ENCODE measurements at places on chromosomes 2 and 18.

- DNase-seq: no peak
These were observed 57.9 kb downstream of the SNORC start for GRCh38 chr2:232927793-232928550.

DNA sequence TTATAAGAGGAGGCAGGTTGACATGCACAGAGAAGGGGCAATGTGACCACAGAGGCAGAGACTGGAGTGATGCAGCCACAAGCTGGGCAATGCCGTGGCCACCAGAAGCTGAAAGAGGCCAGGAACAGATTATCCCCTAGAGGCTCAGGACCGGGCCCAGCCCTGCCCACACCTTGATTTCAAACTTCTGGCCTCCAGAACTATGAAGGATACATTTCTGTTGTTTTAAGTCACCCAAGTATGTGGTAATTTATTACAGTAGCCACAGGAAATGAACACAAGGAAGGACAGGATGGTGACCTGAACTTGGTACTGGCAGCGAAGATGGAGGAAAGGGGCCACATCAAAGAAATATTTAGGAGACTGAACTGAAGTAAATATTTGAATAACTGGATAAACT is 66.8 kb upstream of the RIOK3 start:
- no peak for DNase-seq

DNA sequence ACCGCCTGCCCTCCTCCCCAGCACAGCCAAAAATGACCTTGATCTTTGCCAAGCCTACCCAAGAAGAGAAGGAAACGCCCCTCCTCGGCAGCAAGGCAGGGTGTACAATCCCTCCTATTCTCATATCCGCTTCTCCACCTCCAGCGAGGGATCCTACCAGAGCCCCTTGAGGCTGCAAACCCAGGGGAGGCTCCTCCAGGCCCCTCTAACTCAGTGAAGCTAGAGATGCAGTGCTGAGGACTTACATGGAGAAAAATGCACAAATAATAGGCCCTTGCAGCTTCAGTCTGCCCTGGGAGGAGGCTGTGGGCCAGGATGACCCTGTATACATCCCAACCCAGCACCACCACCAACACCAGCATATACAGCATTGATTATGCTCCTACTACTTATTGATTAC is 46.9 kb upstream of the POMC start:
- DNase-seq: no peak

- no peak for DNase-seq
These were observed 195.2 kb downstream of the SLC8A1 start for GRCh38 chr2:40256649-40257048.

Data from stimulated activated CD8-positive, alpha-beta memory T cell treated with anti-CD3 and anti-CD28 coated beads, Interleukin-4, amount 100 ng/mL, for 4 hours (primary cell).